Stimulated activated CD4-positive, alpha-beta T cell treated with anti-CD3 and anti-CD28 coated beads, Interleukin-15, amount 100 ng/mL, for 1 hour (primary cell): ENCODE measurements at places on chromosomes 16 and 17.

GRCh38 chr17:5869041-5869745 lies 201.0 kb upstream of the WSCD1 start:
- no peak for DNase-seq

DNA sequence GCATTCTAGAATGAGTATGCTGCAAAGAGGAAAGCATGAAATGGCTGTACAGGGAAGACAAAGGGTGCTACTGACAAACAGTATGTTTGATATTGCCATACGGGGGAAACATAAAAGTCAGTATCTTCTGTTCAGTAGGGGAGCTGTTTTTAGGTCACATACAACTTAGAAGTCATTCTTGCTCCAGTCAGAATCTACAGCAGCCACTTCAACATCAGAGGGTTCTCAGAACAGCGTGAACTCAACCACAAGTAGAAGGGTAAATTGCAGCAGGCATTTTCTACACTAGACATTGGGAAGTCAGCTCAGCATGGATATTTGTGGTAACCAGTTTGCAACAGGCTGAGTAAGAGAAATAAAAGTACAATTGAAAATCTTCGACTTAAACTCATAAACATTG lies 1241.8 kb upstream of the GOT2 start:
- no peak for DNase-seq

- DNase-seq = no peak
Measured at GRCh38 chr16:4661661-4662060, 31.7 kb upstream of the NUDT16L1 start.

DNA sequence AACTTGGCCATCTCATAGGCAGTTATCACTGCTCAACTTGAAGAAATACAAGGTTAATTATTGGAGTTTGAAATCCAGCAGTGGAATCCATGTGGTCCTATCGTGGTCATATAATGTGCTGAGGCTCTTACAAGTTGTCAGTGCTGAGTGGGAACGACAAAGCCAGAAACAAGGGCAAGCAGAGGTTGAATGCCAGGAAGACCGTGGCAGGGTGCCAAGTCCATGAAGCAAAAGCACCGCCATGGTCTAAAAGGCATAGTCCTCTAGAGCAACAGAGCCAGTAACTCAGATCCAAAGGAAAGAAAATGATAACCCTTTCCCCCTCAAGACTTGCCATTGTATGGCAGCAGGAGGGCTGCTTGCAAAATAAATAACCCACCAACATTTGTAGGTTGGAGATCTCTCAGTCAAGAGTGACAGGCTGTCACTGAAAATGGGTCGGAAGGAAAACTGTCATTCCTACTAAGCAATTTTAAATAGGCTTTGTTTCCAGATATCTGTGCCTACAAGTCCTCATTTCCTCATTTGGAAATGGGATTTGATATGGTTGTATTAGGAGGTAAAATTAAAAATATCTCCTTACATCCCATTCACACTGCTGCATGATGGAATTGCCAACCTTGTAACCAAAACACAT lies 36.4 kb upstream of the HSBP1 start:
- no peak for DNase-seq

GRCh38 chr16:19883966-19884485 lies 622 bp downstream of the GPRC5B start:
- DNase-seq = no peak

- DNase-seq = no peak
Measured at GRCh38 chr16:4140652-4141051, 24.4 kb upstream of the ADCY9 start.

DNA sequence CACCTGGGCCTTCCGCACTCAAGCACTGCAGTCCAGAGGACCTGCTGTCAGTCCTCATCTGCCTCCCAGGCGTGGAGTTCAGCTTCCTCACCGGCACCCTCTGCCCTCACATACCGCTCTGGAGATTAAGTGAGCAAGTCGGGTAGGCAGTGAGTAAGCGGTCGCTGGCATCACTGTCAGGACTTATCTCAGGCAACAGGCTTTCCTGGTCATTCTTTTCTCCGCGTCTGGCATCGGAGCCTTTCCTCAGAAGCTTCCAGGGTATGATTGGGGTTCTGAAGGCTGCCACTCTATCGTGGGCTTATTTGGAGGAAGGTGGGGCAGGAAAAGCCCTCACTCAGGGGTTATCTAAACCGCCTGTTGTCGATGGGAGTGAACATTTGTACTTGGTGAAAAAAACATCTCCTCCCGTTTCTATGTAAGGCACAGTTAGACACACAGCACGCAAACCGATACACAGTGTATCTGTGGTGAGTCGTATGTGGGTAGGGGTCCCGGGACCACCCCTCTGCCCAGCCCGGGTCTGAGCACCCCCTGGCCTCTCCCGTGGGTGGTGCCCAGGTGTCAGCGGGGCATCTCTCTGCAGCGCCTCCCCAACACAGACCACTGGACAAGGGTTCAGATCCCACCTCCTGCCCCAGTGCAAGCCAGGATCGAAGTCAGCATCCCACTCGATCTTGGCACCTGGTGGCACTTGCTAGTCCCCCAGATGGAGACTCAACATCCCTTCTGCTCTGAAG lies 92.5 kb upstream of the PLCG2 start:
- DNase-seq = no peak

DNA sequence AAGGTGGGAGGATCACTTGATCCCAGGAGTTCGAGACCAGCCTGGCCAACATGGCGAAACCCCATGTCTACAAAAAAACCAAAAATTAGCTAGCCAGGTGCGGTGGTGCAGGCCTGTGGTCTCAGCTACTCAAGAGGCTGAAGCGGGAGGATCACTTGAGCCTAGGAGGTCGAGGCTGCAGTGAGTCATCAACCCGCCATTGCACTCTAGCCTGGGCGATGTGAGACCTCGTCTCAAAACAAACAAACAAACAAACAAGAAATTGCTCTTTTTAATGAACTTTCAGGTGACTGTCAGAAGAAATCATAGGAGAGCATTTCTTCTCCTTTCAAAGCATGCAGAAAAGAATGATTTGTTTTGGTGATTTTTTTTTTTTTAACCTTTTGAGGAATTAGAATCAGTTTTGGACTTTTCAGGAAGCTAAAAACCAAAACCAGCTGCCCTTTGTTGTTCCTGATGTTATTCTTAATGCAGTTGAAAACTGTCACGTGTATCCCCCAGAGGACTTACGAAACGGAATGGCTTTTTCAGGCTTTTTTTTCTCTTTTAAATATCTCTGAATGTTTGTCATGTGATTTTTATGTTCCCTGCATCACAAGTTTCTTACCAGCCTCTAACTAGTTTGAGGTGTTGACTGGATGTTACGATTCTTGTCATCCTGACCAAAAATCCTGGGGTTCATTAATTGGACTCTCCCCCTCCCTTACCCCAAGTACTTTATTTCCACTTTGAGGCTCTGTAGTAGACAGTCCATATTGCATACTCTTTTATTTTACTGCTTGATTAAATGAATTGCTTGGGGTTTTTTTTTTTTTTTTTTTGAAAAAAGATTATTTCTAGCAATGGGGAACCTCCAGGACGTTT lies 34.1 kb downstream of the SNX29 start:
- no peak for DNase-seq

DNA sequence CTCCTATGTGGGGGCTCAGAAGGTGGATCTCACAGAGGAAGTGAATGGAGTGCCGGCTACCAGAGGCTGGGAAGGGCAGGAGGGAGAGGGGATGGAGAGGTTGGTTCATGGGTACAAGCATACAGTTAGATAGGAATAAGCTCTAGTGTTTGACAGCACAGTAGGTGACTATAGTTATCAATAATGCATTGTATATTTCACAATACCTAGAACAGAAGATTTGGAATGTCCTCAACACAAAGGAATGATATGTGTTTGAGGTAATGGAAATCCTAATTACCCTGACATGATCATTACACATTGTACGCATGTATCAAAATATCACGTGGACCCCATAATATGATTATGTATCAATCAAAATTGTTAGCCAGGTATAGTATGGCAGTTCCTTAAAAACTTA lies 38.9 kb upstream of the MED9 start:
- no peak for DNase-seq

DNA sequence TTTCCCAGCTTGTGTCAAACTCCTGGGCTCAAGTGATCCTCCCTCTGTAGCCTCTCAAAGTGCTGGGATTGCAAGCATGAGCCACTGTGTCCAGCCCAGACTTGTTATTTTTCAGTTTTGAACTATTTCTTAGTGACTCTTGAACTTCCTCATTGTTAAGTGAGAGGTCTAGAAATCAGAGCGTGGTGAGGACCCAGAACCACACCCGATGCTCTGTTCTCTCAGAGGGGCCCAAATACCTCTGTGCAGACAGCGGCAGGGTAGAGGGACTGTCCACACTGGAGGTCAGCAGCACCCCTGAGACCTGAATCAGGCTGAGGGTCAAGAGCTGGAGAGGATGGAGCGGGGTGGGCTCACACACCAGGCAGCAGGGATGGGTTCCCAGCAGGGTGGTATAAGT lies 47.7 kb upstream of the MEAK7 start:
- no peak for DNase-seq

DNA sequence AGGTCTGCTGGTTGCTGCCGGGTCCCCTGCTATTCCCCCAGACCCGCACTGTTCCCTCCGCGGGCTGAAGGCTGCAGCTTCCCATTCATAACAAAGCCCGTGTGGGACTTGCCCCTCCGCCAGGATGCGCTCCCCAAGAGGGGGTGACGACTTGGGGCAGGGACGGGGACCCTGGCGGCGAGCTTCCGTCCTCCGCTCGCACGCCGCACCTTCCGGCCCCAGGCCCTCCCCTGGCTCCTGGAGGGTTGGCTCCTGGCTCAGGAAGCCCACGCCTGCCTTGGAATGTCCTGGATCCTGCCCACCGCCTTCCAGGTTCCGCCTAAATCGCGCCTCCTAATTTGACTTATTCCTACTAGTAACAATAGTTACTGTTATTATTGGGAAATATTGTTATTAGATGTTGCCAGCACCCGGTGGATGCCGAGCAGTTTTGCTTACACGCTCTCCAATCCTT lies 1.1 kb upstream of the TFAP4 start:
- DNase-seq = no peak

DNA sequence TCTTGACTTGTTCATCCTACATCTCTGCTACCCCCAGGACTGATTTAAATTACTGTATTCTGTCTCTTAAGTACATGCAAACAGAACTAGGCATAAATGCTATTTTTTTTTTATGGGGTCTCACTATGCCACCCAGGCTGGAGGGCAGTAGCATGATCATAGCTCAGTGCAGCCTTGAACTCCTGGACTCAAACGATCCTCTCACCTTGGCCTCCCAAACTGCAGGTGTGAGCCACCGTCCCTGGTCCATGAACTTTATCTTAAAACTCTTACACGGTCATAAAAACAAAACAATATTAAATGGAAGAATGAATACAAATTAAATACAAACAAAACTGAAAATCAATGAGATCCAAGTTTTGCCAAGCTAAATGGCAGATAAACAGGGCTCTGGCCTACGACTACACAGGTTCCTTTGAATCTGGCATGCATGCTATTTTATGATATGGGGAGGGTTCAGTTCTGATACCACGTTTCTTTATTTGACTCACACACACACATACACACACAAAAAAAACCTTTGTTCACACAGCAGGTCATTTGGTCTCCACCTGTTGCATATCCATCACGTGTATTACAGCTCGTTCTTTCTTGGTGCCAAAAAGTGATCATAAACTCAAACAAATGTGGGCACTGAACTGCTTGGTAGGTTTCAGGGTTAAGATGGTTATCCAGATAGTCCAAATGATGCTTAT lies 1.1 kb upstream of the PKD1L3 start:
- no peak for DNase-seq

DNA sequence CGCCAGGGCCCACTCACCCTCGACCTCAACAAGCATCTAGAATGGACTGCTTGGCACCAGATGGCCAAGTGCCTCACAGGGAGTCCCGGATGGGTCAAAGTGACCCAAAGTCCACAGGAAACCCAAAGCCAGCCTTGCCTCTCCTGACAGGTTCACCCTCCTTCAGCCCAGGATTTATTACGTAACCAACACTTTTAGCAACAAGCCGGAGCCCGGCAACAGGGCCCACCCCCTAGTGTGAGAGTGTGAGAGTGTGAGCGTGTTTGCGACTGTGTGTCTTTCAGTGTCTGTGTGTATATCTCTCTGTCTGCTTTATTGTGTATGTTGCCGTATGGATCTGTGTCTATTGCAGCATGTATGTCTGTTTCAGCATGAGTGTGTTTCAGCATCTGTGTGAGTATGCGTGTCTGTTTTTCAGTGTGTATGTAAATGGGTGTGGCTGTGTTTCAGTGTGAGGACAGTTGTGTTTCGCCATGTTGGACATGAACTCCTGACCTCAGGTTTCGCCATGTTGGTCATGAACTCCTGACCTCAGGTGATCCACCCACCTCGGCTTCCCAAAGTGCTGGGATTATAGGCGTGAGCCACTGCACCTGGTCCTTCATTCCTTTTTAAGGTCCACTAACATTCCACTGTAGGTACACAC lies 13.7 kb upstream of the PEMT start:
- no peak for DNase-seq

GRCh38 chr17:58680038-58680369 lies 11.8 kb downstream of the TEX14 start:
- no peak for DNase-seq

GRCh38 chr17:35082073-35082657 lies 18.7 kb upstream of the RFFL start:
- DNase-seq = no peak

GRCh38 chr16:70685938-70686375 lies at the start of gene MTSS2:
TSS of gene MTSS2 (minus strand) at chr16:70686053. CDS start at chr16:70685791, 262 bp downstream.
- DNase-seq = no peak

DNA sequence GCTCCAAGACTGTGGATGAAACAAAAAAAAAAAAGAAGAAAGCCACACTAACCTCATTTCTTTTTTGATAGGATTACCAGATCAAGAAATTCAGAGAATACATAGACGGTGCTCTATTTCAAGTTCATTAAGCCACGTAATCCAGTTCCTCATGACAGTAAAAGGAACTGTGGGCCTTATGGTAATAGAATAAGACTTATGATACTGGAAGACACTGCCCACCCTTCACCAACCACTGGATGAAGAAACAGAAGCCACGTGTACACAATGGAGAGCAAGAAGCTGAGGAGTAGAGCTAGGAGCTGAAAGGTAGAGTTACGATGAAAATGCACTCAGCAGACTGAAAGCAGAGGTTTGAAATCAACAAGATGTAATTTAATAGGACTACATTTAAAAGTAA lies 11.2 kb downstream of the NCBP3 start:
- no peak for DNase-seq

- no peak for DNase-seq
Measured at GRCh38 chr17:52228823-52229222, 70.3 kb upstream of the CA10 start.
